Caudate nucleus (tissue), 63 donors: ENCODE measurements at places on chromosomes 7 and 10.

DNA sequence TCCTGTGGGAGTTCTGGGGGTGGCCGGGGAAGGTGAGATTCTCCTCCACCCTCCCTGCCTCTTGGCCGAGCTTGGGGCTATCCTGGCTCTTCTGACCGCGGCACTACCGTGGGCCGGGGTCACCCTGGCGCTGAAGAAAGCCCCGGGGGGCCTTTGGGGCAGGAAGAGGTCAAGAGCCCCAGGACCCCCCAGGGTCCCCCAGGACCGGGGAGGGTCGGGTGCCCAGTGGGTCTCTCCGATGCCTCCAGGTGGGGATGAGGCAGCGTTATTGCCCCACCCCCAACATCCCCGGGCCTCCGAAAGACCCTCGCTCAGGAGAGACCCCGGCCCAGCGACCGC is 439 bp upstream of the KNDC1 start:
- no peak for DNase-seq

DNA sequence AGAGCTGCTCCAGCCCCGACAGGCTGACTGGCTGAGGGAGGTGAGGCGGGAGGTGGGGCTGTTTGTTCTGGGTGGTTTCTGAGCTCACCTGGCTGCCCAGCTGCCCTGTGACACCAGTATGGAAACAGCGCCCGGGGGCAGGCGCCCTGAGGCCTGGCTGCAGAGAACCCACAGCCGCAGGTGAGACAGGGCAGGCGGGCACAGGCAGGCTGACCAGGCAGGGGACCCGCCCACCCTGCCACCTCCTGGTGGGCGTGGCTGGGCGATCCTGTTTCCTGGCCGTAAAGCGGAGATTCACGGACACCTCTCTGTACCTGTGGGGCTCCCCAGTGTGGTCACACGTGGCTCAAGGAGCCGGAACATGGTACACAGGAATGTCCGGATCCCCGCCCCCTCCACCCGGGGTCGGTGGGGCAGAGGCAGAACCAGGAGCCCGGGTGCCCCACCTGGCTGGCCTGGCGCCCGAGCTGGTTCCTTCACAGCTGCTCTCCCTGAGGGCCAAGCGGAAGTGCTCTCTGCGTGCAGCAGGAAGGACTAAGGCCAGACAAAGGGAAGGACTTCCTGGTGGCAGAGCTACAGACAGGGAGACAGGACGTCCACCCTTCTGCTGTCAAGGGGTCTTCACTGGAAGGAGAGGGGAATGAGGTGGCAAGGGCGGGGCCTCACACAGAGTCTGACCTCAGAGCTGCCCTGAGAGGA is 3.9 kb downstream of the MICALL2 start:
- no peak for DNase-seq

GRCh38 chr7:139084709-139085108 is 24.8 kb downstream of the ZC3HAV1 start:
- DNase-seq, result no peak

DNA sequence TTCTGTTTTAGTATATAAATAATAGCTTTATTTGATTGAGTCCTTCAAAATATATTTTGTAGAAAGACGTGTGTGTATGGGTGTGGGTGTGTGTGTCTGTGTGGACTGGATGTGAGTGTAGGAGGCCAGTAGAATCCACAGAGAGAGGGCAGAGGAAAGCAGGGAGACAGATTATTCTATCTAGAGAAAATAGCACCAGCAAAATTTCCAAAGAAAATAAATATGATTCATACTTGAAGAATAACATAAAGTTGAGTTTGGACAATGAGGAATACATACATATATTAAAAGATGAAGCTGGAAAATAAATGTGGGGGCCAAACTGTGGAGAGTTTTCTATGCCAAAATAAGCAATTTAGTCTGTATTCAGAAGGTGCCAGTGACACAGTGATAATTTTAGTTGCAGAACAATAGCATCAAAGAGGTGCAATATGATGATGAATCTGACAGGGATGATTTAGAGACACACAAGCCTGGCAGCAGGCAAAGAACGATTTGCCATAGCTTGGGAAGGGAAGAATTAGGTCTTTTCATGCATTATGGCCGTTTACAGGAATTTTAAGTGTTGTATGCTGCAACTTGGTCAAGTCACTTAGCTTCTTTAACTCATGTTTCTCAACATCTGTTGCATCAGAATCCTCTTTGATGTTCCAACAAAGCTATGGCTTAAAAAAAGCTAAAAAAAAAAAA is 121.3 kb downstream of the SEMA3A start:
- no peak for DNase-seq

GRCh38 chr10:30284865-30285594 is 64.0 kb downstream of the MTPAP start:
- DNase-seq, result no peak

- no peak for DNase-seq
These were observed 45.7 kb upstream of the GPR37 start for GRCh38 chr7:124811341-124811740.

GRCh38 chr10:96588616-96589419 is 2.0 kb upstream of the TM9SF3 start:
- no peak for DNase-seq

DNA sequence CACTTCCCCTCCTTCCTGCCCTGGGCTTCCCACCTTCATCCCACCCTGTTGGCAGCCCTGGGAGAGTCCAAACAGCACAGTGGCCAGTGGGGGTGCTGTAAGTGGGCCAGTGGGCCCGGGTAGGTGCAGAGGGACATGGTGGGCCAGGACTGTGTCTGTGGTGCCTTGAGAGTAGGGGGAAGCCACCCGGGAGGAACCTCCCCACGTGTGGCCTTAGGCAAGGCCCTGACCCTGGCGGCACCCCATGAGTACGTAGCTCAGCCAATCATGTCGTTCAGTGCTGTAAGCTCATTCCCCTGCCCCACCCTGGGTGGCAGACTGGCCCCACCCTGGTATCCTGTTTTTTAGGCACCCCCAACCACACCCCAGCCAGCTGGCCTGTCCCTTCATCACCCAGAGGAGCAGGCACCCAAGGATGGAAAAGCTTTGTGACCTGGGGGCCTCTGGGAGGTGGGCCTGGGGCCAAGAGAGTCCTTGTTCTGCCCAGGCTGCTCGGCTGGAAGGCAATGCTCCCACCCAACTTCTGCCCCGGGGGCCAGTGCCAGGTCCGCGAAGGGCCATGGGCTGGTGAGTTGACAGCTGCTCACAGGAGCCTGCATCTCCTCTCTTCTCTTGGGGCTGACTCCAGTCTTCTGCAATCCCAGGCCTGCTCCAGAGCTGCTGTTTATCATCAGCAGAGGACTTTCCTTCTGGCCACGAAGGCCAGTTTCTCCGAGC is 41.6 kb downstream of the TSPAN15 start:
- DNase-seq, result no peak

DNA sequence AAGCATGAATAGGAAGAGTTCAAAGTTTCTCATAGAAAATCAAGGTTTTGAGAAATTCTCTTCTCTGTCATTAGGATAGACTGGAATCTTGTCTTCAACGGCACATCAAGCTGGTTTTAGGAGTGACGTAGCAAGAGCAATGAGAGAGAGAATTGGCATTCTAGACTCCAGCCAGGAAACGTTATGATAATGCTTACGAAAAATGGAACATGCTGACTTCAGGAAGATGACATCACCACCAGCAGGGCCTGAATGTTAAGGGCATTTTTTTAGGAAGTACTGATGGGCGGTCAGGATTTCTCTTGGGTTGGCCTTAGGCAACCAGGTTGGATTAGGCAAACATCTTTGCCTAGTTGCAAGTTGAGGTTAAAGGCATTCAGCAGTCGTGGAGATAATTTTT is 213.2 kb upstream of the CTBP2 start:
- DNase-seq, result no peak
